Cardiac fibroblast (primary cell): ENCODE measurements at places on chromosomes 5 and 9.

GRCh38 chr9:12414514-12414913 is 278.7 kb upstream of the TYRP1 start:
- DNase-seq: no peak

DNA sequence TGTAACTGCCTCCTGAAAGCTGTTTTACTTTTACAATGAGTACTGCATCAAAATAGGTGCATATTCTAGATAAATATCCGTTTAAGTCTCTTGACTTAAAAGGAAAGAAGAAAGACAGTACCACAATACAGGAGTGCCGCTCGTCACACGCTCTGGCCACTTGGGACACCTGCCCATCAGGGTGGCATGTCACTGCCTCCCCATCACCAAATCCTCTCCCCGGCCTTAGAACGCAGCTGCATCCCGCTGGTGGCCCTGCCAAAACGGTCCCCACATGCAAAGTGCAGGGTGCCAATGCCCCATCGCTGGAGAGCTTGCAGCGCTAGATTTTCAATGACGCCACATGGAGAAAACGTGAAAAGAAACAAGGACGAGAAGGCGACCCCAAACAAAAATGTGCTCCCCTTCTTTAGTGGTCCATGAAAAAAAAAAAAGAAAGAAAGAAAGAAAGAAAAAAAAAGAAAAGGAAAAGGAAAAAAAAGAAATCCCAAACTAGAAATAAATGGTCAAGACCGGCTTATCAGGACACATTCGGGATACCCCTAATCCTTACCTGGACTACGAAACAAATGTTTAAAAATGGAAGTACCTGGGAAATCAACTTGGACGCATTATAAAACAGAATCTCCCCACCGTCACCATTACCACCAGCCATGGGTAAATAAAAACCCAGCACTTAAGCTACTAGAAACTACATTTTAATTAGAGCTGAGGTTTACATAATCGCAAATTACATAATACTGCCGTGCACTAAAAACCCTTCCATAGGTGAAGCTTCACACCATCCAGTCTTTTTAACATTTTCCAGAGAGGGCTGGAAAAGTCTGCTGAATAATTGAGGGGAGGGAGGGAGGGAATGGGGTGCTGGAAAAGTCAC is 1.0 kb downstream of the ANKH start:
- DNase-seq: no peak

DNA sequence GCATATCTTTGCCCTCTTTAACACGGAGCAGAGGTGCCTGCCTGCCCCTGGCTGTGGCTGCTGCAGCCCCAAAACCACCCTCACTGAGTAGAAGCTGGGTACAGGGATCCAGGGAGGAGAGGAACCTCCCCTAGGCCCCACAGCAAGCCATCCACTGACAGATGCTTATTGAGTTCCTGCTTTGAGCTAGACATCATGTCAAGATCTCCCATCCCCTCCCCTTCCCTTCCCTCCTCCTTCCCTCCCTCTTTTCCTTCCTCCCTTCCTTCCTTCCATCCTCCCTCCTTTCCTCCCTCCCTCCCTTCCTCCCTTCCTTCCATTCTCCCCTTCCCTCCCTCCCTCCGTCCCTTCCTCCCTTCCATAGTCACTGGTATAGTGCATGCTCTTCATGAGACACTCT is 29.3 kb downstream of the GOLGA2 start:
- no peak for DNase-seq

GRCh38 chr9:35044071-35044470 is 28.4 kb downstream of the VCP start:
- DNase-seq: no peak

GRCh38 chr5:65803699-65804391 is 81.8 kb downstream of the NLN start:
- DNase-seq: peak; percentile 15

DNA sequence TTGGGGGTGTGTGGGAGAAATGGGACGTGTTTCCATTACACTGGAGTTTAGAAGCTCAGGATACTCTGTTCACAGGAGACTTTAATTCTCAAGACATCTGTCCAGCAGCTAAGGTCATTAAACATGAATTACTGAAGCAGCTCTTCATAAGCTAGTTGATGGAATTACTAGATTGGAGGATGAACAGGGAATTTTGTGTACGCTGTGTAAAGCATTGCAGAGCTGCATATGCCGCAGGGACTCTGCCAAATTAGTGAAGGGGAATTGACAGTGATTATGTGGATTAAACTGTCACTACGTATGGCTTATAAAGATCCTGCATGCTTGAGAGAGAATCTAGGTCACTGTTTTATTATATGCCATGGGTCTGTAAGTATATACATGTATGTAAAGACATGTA is 177.5 kb upstream of the TBC1D2 start:
- DNase-seq: no peak

GRCh38 chr9:108972626-108973209 is 38.5 kb downstream of the ABITRAM start:
- peak; percentile 30 for DNase-seq

- DNase-seq: no peak
These were observed 411.7 kb upstream of the SLC24A2 start for GRCh38 chr9:20200581-20200980.

DNA sequence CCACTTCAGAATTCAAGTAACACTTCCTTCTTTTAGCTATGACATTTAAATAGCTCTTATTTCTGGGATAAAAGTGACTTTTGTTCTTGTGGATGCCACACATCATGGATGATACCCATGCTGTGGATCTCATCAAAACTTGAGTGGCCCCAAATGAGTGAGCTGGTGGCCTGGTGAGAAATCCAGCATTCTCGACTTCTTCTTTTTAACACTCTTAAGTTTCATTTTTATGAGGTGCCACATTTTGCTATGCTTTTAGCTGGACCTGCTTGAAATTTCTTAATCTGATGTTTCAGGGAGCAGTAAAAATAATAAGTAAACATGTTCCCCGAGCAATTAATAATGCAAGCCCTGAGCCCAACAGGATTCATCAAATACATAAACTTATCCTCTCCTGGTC is 384.8 kb upstream of the MEF2C start:
- no peak for DNase-seq

GRCh38 chr5:85671223-85671970 is 946.3 kb upstream of the COX7C start:
- no peak for DNase-seq

- peak; percentile 97 for DNase-seq
These were observed 34.1 kb upstream of the PLIN2 start for GRCh38 chr9:19161257-19162025.

GRCh38 chr9:84296146-84296843 is 44.3 kb downstream of the SLC28A3 start:
- DNase-seq: peak; percentile 80

- DNase-seq: no peak
These were observed 147.6 kb downstream of the ADAMTS6 start for GRCh38 chr5:65334077-65334476.

GRCh38 chr5:163586531-163586956 is 81.1 kb downstream of the MAT2B start:
- DNase-seq: no peak

GRCh38 chr5:69160651-69161050 is 6.3 kb upstream of the CCNB1 start:
- no peak for DNase-seq

- DNase-seq: peak; percentile 56
These were observed 109.2 kb downstream of the RAPGEF6 start for GRCh38 chr5:131525805-131526204.

DNA sequence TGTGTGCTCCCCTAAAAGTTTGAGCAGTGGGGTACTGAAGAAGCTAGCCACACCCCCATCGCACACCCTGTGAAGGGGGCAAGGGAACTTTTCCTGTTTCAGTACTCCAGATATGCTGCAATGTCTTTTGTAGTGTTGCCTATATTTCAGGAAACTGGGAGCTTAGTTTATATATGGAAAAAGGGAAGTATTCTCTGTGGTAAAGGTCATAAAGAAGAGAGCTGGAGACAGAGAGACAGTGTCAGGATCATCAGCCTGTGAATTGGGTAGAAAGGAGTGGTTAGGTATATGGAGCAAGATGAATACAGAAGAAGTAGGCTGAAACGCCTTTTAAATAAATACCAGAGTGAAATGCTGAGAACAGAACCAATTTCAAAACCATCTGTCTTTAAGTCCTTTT is 82.2 kb upstream of the C9orf72 start:
- no peak for DNase-seq

DNA sequence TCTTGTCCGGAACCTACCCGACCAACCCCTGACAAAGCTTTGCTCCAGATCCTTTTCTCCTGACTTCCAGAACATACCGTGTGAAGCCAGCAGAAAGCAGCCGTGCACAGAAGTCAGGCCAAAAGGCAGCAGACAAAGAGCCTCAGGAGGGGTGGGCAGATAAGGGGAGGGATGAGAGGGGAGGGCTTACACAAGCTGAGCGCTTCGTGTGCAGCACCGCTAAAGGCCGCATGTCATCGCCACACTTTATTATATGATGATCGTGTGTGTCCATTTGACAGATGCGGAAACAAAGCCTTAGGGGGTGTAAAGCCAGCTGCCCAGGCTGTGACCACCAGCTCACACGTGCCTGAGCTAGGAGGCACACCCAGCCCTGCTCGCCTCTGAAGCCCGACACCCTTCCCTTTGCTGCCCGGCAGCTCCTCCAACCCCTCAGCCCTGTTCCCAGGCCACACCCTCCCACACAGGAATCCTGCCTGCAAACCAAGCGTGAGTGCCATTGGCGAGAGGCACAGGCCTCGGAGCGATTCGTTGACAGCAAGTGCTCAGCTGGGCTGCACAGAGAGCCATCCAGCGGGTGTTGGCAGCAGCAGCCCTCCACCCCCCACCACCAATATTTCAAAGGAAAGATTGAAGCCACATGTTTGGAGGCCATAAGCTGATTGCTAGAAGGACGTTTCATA is 170.5 kb upstream of the SMIM23 start:
- DNase-seq: no peak

DNA sequence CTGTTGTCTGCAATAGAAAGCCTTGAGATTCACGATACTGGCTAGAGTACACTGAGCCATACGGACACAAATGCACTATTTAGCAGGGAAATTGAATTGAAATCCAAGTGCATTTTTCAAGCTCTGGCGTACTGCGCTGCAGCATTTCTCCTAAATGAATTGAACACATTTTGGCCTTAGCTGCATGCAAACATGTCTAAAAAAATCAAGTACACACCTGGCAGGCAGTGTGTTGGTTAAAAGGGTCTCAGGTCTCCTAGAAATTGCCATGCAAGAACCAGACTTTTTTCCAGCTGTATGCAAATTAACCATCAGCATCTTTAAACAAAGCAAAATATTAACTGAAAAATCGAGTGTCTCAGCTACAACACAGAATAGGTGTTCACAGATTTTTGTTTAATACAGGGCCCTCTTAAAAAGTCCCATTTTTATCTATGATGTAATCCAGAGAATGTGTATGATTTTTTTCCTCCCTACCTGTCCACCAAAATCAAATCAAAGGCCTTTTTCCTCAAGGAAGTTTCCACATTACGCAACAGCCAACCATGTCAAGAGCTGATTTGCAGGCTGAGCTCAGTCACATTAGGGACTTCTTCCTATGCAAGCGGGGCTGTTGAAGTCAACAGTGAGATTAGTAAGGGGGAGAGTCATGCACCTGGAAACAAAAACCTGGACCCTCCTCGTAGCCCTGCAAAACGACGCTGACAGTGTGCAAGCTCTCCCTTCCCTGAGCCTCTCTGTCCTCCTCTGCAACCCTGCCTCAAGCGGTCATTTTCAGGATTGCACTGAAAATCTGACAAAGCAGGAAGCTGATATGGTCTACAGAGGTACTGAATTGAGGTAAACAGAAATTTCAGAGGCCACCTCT is 14.1 kb upstream of the SFXN1 start:
- peak; percentile 55 for DNase-seq

DNA sequence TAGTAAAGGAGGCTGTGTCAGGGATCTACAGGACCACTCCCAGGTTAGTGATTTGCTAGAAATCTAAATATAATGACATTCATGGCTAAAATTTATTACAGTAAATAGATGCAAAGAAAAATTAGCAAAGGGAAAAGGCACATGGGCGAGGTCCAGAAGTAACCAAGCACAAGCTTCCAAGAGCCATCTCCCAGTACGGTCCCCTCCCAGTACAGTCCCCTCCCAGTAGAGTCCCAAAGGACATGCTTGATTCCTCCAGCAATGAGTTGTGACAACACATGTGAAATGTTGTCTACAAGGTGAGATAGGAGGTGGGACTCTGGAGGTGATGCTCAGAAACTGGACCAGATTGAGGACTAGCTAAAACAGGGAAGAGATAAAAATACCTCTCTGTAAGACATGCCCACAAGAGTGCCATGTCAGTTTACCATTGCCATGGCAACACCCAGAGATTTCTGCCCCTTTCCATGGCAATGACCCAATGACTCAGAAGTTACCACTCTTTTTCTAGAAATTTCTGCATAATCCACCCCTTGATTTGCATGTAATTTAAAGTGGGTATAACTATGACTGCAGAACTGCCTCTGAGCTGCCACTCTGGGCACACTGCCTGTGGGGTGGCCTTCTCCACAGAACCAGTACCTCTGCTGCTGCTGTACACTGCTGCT is 27.9 kb upstream of the CEMIP2 start:
- no peak for DNase-seq

DNA sequence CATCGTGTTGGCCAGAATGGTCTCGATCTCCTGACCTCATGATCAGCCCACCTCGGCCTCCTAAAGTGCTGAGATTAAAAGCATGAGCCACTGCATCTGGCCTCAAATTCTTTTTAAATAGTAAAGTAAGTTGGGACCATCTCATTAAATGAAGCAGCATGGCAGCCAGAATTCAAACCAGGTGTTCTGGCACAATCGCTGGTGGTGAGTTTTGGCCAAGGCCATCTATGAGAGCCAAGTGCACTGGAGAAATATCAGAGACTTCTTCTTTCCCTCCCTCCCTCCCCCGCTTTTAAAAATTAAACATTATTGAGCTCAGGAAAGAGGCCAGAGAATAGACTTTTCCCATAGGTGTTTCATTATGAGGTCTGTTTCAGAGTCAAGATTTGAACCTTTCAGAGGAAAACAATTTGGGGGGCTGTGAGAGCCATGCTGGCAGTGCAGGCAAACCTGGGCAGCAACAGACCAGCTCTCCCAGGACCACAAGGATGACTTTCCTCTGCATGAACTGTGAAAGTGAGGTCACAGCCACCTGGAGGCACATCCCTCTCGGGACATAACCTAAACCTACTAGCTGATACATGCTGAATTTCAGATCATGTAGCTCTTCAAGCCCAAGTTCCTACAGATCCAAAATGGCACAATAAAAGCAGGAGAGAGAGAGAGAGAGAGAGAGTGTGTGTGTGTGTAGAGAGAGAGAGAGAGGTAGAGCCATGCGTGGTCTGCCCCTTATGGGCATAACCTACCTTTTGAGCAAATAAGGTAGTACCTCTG is 94.6 kb upstream of the DMRT1 start:
- DNase-seq: no peak
